ENCODE measurements at places on chromosomes 3 and 15. TPM values are rescaled to one million over a fixed set of nuclear protein-coding genes. Genes with fewer than 3 reads are reported as not detected.
A peak's percentile ranks its signal among the peaks of the same experiment; 100 is the strongest.

The SLC22A14 gene
- 0.21 TPM for total RNA-seq

The C3orf22 gene
- total RNA-seq, result not detected

GRCh38 chr15:59313641-59314332 lies 58.9 kb downstream of the MYO1E start:
- ATAC-seq, result peak; percentile 42

DNA sequence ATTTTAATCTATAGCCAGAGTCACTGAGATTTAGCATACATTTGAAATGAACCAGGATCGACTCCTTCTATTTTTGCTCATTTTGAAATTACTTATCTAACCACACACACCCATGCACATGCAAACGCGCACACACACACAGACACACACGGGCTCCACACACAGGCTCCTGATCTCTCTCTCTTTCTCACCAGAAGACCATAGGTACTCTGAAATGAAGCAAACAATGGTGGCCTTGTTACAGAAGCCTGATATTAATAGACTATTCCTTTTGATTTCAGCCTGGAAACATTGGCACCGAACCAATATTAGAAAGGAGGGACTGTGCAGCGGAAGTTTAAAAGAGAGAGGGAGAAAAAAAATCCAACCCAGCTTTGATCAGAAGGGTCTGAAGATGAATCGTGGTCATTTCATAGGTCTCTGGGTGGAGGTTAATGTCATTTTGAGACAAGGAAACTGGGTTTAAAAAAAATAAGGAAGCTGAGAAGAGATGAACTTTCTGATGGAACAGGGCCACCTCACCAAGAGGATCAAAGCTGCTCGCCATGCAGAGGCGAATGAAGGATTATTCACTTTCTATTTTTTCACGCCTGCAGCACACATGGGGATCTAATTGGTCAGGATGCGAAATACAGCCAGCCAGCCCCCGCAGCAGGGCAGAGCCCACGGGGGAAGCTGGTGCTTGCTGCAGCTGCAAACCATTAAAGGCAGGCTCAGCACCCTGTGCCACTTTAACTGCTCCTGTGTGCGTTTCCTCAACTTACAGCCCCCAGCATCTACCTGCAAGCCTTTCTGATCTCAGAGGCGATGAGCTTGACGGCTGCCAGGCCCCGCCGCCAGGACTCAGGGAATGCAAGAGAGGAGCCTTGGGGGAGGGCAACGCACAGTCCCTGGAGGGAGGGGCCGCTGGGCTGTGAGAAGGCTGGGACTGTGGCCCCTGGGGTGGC lies 88.8 kb downstream of the HES1 start:
- peak; percentile 24 for ATAC-seq

DNA sequence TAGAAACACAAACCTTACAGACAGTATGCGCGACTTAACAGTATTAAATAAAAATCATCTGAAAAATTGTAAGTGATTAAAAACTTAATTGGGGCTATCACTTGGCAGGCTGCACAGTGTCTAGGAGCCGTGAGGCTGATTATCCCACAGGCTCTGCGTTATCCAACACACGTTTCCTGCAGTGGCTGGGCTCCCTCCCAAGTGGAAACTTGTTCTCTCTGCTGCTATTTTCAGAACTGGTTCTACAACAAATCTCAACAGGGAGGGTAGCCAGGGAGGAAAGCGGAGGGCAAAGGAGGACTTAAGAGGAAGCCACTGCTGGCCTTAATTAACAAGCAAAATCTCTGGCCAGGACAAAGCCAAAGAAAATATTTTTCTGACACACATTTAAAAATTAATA lies 555.2 kb downstream of the MAGI1 start:
- no peak for ATAC-seq

- ATAC-seq, result peak; percentile 44
Measured at GRCh38 chr3:40477666-40478065, 744 bp downstream of the ZNF619 start.

DNA sequence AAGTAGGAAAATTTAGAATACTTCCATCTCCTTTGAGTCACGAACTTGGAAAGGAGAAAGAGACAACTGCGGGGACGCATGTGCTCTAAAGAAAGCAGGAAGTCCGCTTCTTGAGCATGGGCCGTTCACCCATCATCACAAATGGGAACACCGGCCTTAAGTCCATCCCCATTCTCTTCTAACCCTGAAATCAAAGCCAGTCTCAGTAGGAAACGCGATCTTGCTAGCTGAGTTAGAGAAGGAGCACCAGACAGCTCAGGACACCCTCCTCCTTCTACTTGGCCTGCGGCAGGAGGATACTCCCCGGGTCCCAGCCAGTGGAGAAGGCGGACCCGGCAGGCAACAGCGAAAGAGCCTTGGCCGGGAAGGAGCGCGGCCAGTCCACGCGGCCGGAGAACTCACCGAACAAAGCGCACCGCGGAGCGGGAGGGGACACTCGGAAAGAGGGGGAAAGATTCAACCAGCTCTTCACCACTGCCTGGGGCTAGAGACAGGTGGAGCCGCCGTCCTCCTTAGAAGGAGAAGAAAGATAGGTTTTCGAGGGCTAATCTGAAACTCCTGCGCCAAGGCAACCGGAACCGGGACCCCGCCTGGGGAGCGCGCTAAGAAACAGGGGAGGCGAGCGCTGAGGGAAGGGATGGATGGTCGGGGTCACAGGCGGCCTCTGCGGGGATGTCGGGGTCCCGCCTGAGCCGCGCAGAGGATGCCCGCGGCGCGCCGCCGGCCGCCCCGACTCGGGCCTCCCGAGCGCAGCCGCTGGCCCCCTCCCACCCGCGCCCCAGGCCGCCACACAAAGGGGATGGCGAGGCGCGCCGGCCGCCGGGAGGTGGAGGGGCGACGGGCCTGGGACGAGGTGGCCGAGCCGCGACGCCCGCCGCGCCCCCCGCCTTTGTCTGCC lies 818 bp downstream of the SLC4A7 start:
- ATAC-seq, result peak; percentile 44
